ENCODE measurements at places on chromosomes 7 and 10.
A peak's percentile ranks its signal among the peaks of the same experiment; 100 is the strongest.

- no peak for DNase-seq
Measured at GRCh38 chr7:43530553-43531410, 52.1 kb upstream of the STK17A start.

GRCh38 chr10:106711313-106711906 is 453.1 kb downstream of the SORCS1 start:
- peak; percentile 26 for DNase-seq

DNA sequence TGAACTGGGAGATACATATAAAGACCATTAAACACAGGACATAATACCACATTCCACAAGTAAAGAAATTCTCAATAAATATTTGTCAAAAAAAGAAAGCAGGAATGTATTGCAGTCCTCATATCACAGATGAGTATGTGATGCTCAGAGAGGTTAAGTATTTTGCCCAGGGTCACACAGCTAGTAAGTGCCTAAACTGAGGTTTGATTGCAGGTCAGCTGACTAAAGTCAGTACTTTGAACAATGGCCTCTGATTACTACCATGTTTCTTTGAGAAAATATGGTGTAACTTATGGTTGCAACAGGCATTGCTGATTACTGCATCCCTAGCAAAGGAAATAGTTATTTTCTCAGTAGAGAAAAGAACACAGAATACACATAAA is 267.1 kb downstream of the ELMO1 start:
- DNase-seq = no peak

- peak; percentile 25 for DNase-seq
Measured at GRCh38 chr10:91796331-91797047, 1.7 kb upstream of the TNKS2 start.

DNA sequence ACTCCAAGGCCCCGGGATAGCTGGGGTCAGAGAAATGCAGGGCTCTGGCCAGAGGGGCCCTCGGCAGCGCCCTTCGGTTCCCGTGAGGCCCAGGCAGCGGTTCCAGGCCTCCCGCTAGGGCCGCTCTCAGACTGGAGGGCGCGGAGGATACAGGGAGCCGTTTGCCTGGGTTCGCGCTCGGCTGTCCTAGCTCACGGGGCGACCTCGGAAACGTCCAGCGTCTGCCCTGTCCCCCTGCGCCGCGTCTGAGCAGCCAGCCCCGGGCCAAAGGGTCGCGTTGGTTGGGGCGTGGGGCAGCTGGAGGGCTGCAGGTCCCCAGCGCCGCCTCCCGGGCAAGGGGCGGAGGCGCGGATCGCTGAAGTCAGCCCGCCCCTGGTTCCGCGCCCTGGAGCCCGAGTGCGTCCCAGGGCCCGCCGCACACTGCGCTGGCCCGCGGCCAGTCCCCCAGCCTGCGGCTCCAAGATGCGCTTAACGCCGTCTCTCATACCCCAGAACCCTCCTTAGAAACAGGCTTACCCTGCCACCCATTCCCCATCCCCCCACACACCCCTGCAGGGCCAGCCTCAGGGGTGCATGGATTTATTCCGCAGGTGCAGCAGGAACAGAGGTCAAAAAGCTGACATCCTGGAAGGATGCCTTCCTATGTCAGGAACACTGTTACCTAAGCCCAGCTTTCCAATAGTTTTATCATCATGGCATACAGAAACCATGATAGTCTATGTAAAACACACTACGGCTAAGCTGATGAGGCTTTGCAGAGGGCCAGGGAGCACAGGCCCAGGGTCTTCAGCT is 22.1 kb upstream of the OPN4 start:
- DNase-seq = peak; percentile 82

GRCh38 chr7:150361402-150361801 is 7.2 kb upstream of the REPIN1 start:
- DNase-seq = no peak

- DNase-seq = no peak
Measured at GRCh38 chr7:118657391-118658005, 433.0 kb downstream of the ANKRD7 start.

GRCh38 chr10:43680035-43680434 is 31.4 kb upstream of the ZNF32 start:
- no peak for DNase-seq

DNA sequence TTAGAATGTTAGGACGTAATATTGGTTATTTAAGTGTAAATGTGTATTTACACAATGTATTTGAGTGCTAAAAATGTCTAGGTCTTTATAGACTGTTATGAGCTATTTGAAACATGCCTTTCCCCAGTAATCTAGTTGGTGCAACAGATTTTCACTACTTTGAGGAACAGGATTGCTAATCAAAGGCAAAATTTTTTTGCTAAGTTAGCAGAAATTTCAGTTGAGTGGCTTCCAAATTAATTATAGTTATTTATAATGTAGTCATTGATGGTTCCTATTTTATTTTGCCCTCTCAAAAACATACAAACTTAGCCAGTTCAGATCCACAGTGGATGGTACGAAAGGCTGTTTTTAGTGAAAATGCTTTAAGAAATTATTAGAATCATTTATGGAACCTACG is 78.7 kb upstream of the LYZL2 start:
- no peak for DNase-seq

GRCh38 chr7:101816595-101817470 is 593 bp upstream of the CUX1 start:
- no peak for DNase-seq

DNA sequence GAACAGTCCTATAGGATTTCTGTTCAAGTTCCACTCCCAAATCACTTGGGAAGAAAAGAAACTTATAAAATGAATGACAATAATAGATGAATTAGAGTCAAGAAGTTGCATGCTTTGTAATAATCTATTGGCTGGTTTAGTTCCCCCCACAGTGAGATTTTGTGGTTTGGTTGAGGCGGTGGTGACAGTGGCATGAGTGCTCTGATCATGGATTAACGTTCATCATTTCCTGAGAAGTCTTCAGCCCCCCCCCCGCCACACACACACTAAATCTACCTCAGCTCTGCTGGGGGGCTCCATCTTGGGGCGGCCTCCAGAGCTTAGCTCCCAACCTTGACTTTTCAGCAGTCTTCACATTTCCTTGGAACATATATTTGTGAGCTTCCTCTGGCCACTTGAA is 121.7 kb downstream of the ABCA13 start:
- DNase-seq = no peak

GRCh38 chr7:84629640-84630318 is 435.2 kb upstream of the SEMA3A start:
- DNase-seq = no peak

DNA sequence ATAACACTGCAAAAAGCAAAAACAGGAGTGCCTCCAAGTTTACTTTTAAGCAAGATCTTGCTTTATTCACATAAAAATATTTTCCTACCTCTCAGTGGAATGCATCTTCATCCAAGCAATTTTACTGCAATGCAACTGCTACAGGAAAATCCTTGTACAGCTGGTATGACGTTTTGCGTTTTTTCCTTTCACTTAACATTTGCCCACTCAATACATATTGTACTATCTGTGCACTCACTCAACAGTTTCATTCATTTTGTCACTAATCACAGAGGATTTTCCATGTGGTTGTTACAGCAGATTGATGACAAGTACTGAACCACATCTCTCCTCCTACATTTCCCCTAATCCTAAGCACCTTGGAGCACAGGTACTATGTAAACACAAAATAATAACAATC is 222.0 kb upstream of the IMMP2L start:
- DNase-seq = no peak

- DNase-seq = no peak
Measured at GRCh38 chr7:130950741-130951140, 216.7 kb upstream of the KLF14 start.

- no peak for DNase-seq
Measured at GRCh38 chr10:37856881-37857286, 526 bp downstream of the ZNF248 start.

DNA sequence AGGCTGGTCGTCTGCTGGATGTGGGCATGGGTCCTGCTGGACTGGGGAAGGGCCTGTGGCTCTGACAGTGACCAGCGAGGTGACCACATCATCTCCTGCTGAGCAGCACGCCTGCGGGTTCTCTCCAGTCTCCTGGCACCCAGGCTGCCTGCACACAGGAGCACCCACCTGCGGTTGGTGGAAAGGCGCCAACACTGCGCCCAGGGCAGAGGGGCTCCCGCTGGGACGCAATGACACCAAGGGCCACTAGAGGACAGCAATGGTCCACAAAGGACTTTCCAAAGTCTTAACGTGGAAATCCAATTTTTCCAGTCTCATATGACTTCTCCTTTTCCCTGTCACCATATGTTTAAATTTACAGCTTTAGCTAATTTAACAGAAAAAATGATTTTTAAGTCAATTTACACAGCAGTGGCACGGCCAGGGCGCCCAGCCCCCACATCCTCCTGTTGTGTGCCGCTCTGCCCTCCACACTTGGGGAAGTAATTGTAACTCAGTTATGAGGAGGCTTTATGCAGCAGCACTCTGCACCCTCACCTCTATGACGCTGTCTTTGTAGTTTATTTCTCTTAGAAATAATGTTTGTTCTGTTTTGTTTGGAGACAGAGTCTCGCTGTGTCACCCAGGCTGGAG is 38.1 kb downstream of the CFAP46 start:
- DNase-seq = peak; percentile 60

DNA sequence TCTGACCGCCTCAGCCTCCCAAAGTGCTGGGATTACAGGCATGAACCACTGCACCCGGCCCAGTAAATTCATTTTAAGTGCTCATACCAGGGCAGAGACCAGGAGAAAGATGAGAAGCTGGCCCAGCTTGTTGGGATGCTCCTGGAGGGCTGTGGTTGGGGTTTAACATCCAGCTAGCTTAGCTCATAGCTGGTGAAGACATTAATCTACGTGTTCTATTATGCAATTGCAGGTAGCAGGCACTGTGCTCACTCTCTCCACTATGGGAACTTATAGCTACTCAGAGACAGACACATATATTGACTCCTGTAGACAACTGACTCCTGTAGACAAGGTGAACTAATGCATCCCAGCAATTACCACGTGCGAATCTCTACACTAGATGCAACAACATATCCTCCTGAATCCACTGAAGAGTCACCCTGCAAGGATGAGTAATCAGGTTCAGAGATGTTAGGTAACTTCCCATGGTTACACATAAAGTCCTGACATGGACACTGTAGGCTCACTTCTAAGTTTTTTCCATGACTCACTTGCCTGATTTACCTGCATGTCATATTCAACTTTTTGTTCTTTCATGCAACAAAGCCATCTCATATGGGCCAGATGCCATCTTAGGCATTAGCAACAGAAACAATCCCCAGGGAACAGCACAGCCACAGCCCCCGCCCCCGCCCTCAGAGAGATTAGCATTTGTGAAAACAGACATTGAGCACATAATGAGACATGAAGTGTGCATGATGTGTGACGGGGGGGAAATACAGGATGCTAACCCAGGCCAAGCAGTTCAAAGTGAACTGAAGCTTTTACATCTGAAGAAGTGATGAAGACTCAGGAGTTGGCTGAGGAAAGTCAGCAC is 37.2 kb downstream of the ERLIN1 start:
- DNase-seq = no peak

DNA sequence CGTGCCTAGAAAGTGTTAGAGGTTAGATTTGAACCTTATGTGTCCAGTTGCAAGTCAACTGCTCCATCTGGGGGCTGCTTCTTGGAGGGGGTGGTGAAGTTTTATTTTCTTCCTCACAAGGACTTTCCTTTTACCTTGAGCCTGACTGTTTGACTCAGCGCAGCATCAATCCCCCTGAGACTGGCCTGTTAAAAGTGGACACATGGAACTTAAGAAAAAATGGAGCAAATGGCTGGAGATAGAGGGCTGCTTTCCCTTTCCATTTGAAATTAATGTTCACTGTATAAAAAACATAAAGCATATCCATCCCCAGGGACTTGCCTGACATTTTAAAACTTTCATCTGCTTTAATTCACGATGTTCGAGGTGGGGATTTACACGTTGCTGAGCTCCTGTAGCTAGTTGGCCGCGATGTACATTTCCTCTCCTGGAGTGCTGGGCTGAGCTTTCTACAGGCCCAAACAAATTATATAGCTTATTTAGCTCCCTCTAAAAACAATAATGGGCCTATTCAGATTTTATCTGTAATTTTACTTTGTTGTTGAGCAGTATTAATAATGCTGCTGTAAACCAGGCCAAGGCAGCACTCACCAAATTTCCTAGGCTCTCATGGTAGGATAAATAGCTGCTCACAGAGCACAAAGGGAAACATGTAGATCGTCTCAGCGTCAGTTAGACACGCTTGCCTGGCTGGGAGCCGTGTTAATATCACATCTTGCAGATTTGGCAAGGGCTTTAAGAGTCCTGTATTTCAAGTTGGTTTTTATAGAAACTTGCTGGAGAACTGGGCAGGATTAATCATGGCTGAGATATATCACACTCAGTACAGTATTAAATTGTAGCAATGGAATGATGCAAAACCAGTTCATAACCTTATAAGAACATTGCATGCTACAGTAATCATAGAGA is 251.5 kb downstream of the LRMDA start:
- DNase-seq = no peak

DNA sequence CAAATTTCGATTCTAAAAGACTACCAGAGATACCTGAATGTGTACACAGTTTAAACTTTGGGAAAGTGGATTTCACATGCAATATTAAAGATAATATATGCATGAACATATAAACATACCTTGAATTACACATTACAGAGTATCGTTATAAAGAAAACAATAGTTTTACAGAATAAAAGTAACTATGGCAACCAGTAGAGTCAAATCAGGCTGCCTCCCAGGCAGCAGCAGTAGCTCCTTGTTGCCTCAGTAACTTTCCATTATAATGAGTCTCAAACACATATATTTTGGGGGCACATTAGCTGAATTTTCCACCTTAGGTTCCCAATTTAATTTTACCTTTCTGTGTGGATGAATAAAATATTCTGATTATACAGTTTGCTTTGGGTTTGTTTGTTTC is 164.4 kb upstream of the FEZF1 start:
- DNase-seq = no peak

- no peak for DNase-seq
Measured at GRCh38 chr10:69209787-69210484, 10.2 kb upstream of the HKDC1 start.

DNA sequence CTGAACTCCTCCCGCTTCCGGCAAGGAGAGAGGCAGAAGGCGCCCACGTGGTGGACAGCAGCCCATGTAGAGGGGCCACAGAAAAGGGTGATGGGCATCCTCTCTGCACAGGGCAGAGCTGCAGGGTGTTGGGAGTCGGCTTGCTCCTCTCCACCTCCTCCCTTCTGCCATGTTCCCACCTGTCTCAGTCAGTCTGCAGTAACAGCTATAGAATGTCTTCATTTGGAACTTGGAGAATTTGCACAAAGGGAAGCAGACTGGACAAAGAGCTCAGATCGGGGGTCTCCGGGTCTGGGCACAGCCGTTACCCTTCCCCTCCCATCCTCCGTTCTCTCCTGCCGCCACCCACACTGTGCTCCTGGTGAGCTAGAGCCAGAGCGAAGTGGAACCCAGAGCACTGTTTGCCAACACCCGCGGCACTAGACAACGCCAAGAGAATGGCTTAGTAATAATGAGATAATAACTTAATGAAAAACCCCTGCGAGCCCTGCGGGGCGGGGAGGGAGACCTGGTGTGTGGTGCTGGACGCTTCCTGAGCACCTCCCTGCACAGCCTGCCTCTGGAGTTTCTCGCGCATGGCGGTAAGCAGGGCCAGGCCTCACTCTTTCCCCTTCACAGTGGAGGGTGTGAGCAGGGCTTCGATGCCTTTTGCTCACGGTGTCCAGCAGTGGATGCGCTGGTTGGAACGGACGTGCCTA is 254.7 kb downstream of the PAXIP1 start:
- no peak for DNase-seq

- no peak for DNase-seq
Measured at GRCh38 chr7:86257894-86258293, 385.8 kb upstream of the GRM3 start.
